ENCODE measurements at places on chromosomes 6 and 20.
A peak's percentile ranks its signal among the peaks of the same experiment; 100 is the strongest.

DNA sequence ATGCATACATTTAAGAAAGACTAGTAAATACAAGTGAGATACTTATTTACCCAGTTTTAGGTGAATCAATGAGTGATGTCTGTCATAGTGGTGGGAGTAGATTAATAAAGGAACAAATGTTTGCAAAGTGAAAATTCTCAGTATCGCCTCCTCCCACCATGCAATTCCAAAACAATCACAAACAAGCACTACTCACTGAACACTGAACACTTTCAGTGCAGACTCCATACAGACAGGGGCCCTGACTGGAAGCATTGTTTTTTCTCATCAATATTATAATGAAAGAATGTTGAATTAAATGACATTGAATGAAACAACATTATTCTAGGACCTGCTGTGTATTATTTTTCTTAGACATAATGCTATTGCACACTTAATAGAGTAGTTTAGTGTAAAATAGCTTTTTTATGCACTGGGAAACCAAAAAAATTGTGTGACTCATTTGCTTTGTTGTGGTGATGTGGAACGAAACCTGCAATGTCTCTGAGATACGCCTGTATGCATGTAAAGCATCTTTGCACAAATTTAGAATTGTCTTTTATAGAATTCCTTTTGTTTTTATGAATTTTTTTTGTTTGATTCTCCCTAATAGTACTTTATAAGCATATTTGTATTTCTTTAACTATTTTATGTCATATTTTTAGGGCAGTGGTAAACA, 317.5 kb downstream of the UTRN start:
- DNase-seq: no peak

GRCh38 chr20:8457978-8458377, 325.9 kb downstream of the PLCB1 start:
- DNase-seq: no peak

DNA sequence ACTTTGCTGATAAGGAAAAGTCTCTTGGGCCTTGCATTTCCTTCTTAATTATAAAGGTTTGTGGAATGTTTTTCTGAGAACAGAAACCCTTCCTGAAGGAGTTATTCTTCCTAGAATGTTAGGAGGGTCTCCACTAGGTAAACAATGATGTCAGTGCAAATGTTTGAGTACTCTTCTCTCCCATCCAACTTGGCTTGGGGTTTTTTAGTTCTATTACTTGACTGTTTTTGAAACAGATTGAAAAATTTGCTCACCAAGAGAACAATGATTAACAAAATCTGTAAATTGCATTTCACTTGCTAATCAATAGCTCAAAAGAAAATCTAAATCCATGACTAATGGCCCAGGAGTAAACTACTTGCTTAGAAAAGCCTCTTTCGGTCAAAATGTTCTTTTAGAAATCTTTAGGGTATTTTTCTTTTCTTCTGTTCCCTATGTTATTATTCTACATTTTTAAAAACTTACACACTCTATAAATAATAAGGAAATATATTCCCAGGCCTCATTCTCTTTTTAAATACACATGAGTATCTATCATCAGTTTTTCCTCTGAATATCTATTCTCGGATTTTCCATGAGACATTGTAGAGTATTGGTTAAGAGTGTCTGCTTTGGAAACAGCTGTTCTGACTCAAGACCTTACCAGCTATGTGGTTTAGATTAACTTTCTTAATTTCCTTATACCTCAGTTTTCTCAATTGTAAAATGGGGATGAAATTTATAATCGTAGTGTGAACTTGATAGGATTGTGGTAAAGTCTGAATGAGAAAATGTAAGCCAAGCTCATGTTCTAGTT, 234.2 kb upstream of the CITED2 start:
- DNase-seq: no peak

DNA sequence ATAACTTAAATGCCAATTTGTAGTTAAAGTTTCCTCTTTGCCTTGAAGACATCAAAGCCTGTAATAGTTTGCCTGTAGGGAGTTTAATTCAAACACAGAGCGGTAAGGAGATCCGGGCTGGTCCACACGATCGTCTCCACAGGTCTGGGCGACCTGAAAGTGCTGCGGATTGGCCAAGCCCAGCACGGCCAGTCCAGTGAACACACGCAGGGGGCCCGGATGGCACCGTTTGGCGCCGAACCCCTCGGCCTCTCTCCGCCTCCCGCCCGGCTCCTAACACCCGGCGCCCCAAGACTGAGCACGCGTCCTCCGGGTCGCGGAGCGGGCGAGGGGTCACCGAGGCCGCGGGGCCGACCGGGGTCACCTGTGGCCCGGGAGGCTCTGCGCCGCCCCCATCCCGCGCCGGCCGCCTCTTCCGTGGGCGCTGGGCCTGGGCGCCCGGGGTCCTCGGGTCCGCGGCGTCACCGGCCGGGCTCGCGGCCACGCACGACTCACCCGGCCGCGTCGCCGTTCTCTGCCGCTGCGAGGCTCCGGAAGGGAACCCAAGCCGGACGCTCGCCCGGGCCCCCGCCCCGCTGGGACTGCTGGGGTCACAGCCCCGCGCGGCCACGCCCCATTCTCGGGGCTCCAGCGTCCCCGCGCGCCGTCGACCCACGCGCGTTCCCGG, 481 bp downstream of the SERPINB6 start:
- DNase-seq: peak; percentile 85

GRCh38 chr6:4482461-4482860, 293.7 kb upstream of the CDYL start:
- DNase-seq: no peak

DNA sequence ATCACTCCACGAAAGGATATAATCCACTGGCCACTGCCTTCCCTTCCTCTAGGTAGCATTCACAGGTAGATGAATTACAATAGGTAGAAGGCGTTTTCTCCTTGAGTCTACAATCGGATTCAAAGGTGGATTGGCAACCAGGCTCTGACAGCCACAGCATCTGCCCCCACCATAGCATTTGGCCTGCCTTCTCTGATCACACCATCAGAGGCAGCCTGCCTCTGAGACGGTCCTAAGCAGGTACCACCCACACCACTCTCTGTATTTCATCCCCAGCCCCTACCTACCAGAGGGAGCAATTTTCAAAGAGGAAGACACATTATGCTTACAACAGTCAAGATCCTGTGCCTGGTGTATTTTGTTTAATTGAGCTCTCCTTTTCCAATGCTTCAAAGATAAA, 210.5 kb upstream of the SPTLC3 start:
- DNase-seq: no peak

GRCh38 chr6:164795056-164795815, 514.2 kb downstream of the C6orf118 start:
- no peak for DNase-seq

DNA sequence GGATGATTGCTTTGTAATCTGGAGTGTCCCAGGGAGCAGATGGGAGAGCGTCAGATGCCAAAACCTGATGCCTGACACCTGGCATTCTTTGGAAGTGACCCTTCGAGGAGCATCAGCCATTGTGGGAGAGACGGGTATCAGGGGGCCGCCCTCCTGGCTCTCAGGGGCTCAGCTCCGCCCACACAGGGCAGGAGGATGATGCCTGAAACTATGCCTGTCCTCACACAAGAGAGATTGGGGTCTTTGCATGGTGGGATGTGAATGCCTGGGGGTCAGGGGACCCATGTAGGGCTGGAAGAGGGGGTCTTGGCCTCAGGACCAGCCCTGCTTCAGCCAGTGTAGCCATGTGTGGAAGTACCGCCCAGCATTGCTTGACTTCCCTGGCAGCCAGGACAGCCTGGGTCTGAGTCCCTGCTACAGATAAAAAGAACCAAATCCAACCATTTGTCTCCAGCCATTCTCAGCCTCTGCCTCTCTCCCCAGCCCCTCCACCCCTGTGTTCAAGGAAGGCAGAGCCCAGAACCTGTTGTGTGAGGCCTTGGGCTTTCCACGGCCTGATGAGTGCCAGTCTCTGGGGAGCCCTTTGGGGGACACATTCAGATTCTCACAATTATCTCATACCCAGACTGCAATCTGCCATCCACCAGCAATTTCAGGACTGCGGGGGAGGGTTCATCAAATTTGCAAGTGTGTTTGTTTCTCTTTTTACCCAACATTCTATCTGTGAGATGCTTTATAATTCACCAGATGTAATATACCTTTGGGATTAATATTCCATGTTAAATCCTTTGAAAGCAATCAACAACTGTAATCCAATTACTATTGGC, 371.2 kb downstream of the PREX1 start:
- DNase-seq: peak; percentile 21

GRCh38 chr20:51533291-51534172, 9.0 kb downstream of the NFATC2 start:
- no peak for DNase-seq

DNA sequence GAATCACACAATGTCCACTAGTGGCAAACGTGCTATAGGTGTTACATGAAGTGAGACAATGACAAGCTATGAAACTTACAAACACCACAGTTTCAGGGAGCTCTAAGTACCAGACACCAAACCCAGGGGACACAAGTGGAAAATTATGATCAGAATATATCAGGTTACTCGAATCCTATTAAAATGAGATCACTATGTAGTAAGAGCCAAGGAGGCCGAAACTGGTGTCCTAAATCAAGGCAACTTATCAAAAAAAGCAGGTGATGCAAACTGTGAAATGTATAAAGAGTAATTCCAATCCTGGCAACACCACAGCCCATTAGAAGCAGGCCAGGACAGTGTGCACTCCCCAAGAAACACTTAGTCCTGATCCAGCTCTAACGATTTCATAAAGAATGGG, 100.3 kb downstream of the ARHGAP18 start:
- no peak for DNase-seq

DNA sequence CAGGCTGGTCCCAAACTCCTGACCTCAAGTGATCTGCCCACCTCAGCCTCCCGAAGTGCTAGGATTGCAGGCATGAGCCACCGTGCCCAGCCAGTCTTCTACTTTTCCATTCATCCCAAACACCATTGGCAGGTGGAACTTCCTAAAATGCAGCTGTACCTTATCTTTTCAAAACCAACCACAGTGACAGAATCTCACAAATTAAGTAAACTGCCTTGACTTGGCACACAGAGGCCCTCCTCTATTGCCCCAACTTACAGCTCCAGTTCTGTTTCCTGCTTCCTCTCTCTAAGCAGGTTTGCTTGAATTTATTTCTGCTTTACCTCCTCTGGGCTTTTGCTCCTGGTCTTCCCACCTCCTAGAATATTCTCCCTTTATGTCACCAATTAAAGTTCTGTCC, 7.6 kb downstream of the MYB start:
- DNase-seq: no peak

- no peak for DNase-seq
Measured at GRCh38 chr6:156114541-156114940, 658.9 kb upstream of the NOX3 start.

DNA sequence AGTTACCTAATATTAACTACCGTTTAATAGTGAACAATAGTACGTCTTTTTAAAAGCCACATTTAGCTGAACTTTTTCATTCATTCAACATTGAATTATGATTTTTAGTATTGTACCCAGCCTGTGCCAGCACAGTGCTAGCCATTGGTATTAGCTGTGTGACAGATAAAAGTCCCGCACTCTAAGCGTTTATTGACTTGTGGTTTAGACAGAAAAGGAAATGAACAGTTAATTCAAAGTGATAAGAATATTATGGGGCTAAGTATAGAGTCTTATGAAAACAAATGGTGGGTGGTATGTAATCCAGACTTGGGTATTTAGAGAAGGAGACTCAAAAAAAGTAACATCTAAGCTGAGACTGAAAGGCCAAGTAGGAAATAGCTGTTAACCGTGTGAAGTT, 202.3 kb downstream of the RPS12 start:
- DNase-seq: no peak

DNA sequence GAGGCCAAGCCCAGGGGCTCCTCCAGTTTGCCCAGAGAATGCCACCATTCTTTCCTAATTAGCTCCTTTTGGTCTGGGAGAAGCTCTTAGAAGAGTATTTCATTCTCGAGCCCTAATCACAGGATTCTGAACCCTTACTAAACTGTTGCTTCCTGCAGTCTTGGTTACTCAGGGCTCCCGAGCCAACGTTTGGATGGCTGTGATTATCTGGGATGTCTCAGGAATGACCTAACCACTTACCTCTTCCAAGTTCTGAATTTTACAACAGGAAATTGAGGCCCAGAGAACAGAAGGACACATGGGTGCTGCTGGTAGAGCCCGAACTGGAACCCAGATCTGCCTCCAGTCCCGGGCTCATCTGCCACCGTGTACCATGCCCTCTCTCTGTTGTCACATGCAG, 22.2 kb upstream of the PNPLA1 start:
- DNase-seq: no peak

- DNase-seq: no peak
Measured at GRCh38 chr20:44448753-44449546, 26.7 kb upstream of the TTPAL start.

DNA sequence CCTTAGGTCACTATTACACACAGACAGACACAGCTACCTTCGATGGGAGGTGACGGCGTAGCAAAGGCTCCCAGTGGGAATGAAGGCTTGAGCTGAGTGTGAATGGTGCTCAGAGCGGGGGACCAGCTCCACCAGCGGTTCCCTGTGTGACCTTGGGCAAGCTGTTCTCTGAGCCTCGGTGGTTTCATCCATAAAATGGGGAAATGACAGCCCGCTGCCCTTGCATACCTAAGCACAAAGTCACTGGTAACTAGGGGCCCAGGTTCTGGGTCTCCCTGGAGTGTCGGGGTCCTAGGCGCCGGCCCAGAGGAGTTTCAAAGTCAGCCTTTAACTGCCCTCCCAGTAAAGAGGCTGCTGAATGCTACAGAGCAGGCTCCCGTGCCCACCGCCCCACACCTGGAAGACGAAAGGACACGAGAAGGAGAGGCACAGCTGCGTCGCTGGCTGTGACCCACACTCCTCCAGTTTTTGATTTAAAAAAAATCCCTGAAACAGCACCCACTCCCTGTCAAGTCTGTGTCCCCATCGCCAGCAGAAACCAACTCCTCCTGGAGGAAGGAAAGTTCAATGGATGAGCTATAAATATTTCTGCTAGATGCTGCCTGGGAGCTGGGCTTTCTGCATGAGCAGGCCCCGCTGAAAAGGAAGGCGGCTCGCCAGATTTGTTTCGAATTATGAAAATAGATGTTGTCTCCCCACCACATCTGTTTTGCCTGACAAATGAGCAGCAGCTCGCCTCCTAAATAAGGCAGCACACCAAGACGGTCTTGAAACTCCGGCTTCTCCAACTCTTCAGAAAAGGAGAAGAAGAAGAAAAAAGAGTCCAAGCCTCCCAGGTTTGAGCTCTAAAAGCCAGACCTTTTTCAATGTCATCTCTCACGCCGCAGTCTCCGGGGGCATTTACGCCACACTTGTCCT, 27.4 kb downstream of the PMEPA1 start:
- no peak for DNase-seq

DNA sequence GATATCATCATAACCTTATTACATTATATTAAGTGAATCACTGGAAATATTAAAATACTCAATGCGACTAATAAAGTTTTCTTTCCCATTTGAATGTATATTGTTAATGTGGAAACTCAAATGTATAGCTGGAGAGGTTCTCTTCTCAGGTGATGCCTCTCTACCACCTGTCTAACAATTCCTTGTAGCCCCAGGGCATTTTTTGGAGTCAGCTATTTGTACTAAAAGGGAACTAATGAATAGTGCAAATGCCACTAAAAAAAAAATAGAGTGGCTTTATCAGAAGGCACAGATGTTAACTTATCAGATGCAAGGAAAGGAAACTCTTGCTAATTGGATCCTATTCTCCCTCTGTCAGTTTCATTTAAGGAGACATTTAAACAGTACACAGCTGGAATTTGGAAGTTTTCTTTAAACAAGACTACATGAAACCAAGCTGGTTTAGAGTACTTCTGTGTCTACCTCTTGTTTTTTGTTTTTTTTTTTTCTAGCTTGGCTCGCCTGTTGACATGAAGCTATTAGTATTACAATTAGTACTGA, 897.0 kb upstream of the SLC35B3 start:
- DNase-seq: no peak

- no peak for DNase-seq
Measured at GRCh38 chr6:87808005-87808757, 106.1 kb upstream of the AKIRIN2 start.
